ENCODE measurements at places on chromosomes 5 and 9.

GRCh38 chr5:165410476-165410875 is 1905.1 kb downstream of the MAT2B start:
- DNase-seq: no peak

DNA sequence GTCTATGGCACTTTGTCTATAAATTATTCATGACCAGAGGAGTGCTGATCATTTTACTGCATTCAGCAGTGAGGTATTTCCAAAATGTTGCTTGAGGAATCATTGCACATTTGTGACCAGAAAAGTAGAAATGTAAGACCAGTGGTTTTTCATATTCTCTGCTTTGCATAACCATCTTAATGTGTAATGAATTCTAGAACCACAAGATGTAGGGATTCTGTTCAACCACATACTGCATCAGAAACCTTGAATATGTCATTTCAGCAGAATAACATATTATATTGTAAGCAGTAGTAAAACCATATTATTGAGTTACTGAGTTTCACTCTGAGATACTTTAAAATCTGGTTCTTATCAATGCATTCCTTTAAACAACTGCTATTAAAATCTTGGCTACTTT is 1243.4 kb downstream of the MAT2B start:
- no peak for DNase-seq

- no peak for DNase-seq
Observed at GRCh38 chr5:55104036-55104772, 1.8 kb downstream of the GZMA start.

- no peak for DNase-seq
Observed at GRCh38 chr5:108054349-108054748, 327.5 kb downstream of the FBXL17 start.

DNA sequence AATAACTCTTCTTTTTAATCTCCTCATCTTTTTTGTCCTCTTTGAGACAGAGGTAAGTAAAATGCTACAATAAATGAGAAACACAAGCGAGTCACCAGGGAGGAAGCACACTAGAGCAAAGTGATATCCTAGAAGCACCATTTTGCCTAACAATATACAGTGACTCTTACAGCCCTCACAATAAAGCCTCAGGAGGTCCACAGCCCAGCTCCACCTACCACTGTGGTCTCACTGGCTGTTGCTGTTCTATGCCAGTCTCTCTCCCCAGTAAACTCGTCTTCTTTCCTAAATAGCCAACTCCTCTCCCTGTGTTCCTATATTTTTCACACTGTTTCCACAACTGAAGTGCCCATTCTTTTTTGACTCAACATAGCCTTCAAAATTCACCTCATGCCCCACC is 44.3 kb downstream of the TNFSF15 start:
- no peak for DNase-seq

- DNase-seq: no peak
Observed at GRCh38 chr9:132046456-132046855, 33.2 kb downstream of the MED27 start.

DNA sequence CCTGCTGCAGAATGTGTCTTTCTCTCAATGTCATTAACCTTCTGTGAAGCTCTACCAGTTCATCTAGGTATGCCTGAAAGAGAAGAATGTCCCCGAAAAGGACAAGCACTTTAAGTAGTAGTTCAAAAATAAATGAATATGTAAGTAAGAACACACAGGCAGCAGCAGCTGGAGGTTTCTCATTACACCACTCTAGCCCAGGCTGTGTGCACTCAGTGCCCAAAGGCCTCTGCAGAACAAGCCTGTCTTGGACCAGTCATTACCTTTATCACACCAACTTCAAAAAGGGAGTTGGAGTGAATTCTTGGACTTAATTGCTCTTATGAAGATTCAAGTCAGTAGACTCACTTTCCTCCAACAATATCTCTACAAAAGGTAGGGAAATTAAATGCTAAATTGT is 268.8 kb downstream of the MLLT3 start:
- no peak for DNase-seq

DNA sequence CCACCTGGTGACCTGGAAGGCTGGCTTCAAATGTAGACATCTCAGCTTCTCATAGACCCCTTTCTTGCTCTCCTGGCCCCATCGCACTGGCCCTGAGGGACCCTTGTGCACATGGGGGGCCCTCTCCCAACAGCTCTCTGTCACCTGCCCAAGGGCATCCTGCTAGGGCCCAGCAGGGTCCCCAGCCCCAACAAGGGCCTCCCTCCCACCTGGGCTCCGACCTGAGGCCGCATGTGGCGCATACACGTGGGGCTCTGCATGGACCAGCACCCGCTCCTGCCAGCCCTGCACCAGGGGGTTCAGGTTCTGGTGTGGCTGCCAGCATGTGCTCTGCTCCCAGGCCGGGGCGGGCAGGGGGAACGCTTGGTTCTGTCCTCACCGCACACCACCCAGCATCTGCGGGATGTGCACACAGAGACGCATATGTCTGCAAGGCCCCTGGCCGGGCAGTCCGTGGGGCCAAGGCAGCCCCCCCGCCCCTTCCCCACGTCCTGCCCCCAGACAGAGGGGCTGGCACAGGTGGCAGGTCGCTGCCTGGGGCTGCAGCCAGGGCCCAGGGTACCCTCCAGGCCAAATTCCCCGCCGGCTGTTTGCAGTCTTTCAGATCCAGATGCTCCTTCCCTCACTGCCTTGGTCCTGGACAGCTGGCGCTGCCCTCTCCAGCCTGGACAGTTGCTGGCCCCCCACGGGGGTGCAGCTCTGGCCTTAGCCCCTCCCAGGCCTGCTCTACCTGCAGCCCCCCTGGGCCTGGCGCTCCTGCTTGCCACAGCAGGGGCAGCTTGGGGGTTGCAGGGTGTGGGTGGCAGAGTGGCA is 17.9 kb upstream of the NRARP start:
- peak; percentile 23 for DNase-seq

GRCh38 chr9:103410059-103410458 is 414.9 kb downstream of the CYLC2 start:
- no peak for DNase-seq

GRCh38 chr9:121785673-121786542 is 134.5 kb downstream of the DAB2IP start:
- no peak for DNase-seq

DNA sequence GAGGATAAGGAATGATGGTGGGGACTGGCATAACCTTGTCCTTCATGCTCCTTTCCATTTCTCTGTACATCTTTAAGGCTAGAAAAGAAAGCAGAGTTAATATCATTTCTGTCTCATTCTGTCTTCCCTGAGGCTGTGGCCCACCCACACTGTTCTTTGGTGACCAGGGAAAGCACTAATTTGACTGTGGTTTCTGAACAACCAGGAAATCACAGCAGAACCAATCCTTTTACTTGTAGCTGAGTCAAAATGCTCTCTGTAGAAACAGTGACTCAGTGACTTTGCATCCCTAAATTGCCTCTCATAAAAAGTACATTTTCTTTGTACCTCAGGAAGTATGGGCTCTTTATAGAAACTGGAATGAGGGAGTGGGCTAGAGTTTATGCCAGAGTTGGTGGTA is 28.1 kb downstream of the IL33 start:
- DNase-seq: no peak

- no peak for DNase-seq
Observed at GRCh38 chr5:159330131-159330800, at the start of gene IL12B. TSS of gene IL12B (minus strand) at chr5:159330487. CDS start at chr5:159326782, 3,705 bp downstream.

DNA sequence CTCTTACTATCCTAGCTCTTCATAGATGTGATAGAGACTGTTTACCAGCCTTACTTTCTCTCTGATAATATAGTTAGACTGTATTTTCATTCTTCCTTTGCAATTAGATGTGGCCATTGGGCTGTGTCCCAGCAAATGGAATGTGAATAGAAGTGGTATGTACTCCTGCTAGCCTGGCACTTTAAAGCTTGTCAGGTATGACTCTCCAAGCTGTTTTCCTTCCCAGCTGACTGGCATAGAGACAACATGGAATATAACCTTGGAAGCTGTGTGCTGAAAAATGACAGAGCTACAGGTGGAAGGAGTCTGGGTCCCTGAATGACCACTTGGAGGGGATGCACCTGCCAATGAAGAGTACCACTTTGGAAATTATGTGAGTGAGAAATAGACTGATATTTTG is 116.2 kb downstream of the DIRAS2 start:
- DNase-seq: no peak

GRCh38 chr9:123470121-123470782 is 114.3 kb downstream of the CRB2 start:
- DNase-seq: no peak

- no peak for DNase-seq
Observed at GRCh38 chr9:88732128-88732527, 197.2 kb downstream of the NXNL2 start.

GRCh38 chr5:92777421-92777820 is 803.6 kb downstream of the NR2F1-AS1 start:
- no peak for DNase-seq

- DNase-seq: no peak
Observed at GRCh38 chr9:78694974-78695373, 398.0 kb downstream of the PSAT1 start.

DNA sequence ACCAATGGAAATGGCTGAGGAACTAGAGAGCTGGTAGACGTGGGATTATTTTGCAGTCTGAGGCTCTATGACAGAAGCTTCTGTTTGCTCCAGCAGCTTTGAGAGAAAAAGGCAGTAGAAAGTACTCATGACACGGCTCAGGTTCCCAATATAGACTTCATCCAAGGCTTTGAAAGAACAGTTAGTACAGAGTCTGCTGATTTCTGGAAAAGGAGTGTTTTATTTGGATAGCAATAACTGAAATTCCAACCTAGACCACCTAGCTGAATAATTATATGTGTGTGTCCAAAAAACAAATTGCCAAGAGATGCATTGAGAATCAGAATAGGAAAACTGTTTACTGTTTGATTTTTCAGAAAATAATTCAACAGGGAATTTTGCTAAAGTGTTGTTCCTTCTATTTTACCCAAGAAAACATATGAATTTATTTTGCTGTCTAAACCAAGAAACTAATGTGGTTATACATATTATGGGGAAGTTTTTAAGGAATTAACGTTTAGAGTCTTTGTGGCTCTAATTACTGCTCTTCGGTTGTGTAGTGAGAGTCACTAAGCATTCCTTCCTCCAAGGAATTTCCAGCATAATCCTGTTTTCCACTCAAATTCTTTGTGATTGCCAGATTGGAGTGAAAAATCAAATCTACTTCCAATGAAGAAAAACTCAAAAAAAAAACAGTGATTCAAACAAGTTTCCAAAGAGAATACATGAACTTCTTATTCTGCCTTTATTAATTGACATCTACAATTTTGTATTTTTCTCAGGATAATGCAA is 18.1 kb upstream of the MTX3 start:
- no peak for DNase-seq

DNA sequence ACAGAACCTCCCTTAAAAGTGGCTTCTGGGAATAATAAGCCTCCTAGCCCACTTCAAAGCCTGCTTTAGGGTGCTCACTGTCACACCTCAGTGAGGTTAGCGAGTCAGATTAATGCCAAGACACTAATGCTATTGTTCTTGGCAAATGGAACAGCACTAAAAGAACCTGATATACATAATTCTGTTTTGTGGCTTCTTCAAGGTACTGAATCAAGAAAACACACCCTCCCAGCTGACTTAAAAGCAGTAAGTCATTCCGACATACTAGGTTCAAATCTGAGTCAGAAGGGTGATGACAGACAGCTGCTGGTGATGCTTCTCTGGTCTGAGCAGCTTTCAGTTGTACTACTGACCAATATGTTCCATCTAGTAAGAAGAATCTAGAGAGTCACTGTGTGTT is 121.6 kb downstream of the OXCT1 start:
- DNase-seq: no peak

DNA sequence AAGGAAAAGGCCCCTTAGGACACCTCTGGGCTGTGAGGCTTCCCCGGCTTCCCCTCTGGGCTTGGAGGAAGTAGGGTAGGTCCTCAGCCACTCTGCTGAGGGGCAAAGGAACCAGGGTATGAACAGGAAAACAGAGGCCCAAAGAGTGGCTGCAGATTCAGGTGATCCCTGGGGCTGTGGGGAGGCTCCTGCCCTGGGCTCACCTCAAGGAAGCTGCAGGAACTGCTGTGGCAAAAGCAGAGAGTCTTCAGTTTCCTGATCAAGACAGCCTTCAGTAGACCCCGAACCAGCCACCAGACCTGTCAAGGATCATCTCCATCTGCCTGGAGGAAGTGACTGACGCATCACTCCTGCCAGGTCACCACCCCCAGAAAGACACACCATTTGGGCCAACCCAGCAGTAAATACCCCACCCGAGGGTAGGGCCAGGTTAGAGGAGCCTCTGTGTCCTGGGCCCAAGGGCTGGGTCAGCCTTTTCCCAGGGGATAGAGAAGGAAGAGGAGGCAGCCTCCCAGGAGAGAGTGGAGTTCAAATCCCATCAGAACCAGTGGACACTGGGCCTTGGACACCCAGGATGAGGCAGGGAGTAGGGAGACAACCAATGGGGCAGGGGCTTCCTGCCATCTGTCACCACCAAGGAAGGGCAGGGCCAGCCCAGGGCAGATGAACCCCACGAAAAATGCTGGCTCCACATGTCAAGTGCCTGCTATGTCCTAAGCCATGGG is 5.8 kb upstream of the ST6GALNAC6 start:
- DNase-seq: peak; percentile 29

- DNase-seq: no peak
Observed at GRCh38 chr5:83101514-83101913, 24.2 kb downstream of the XRCC4 start.

DNA sequence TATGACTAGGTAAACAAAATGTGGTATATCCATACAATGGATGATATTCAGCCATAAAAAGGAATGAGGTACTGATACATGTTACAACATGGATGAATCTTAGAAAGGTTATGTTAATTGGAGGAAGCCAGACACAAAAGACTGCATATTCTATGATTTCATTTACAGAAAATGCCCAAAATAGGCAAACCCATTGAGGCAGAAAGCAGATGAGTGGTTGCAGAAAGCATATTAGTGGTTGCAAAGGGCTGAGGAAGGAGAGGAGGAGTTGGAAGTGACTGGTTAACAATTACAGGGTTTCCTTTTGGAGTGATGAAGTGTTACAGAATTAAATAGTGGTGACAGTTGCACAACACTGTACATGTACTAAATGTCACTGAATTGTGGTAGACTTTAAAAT is 17.7 kb downstream of the PLGRKT start:
- no peak for DNase-seq

DNA sequence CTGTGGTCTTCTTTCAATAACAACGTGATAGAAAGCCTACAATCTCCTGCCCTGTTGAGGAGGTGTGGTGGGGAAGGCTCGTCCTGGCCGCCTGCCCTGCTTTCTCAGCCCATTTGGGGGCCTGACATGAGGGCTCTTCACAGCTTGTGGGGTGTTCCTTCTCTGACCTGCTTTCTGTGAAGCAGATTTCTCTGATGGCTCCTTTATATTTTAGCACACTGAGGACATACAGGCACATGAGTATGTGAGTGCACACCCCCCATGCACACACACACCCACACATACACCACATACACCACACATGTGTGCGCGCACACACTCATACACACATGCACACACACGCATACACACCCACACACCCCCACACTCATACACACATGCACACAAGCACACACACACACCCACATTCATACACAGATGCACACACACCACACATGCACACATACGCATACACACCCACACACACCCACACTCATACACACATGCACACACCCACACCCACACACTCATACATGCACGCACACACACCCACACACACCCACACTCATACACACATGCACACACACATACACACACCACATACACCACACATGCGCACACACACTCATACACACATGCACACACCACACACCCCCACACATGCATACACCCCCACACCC is 117.5 kb downstream of the COL5A1 start:
- no peak for DNase-seq

- no peak for DNase-seq
Observed at GRCh38 chr9:16559418-16560188, 310.9 kb downstream of the BNC2 start.

GRCh38 chr5:137058089-137058488 is 441.0 kb downstream of the SPOCK1 start:
- no peak for DNase-seq
